Fibroblast of the aortic adventitia (primary cell): ENCODE measurements at places on chromosomes 7 and 10.
A peak's percentile ranks its signal among the peaks of the same experiment; 100 is the strongest.

DNA sequence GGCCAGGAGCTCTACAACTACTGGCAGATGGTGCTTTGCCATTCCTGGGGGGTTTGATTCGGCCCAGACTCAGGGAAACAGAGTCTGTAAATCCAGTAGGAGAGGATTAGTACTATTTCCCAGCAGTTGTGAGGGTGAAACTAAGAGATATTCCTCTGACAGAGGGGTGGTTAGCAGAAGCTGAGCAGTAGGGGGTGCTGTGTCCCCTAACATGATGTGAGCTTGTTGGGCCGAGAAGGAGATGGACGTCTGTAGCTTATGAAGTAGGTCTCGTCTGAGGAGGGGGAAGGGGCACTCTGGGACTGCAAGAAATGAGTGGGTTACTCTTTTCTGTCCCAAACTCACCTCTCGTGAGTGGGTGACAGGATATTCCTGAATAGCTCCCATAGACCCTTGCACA lies 179.2 kb upstream of the MBL2 start:
- peak; percentile 35 for DNase-seq

GRCh38 chr7:135499818-135500217 lies 10.1 kb downstream of the CNOT4 start:
- DNase-seq = peak; percentile 29

DNA sequence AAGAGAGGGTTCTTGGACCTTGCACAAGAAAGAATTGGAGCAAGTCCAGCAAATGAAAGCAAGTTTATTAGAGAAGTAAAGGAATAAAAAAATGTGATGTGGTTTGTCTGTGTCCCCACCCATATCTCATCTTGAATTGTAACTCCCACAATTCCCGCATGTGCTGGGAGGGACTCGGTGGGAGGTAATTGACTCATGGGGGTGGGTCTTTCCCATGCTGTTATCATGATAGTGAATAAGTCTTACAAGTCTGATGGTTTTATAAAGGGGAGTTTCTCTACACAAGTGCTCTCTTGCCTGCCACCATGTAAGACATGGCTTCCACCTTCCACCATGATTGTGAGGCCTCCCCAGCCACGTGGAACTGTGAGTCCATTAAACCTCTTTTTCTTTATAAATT lies 39.2 kb upstream of the FZD9 start:
- DNase-seq = no peak

GRCh38 chr7:6382817-6383216 lies 64.9 kb downstream of the DAGLB start:
- peak; percentile 50 for DNase-seq

DNA sequence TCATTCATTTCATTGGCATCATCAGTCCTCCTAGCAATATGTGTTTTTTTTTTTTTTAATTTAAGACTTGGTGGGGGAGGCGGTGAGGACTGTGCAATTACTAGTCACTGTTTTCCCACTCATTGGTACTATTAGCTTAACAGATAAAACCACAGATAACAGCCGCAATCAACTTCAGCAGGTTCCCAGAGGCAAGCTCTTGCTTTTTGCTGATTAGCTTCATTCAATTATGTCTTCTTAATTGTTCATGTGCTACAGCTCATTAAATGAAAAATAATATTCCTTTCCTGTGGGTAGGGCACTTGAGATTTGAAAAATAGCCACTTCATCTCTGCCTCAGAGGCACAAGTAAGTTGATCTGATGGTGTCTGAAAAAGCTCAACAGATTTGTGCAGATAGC lies 215.5 kb downstream of the PCDH15 start:
- DNase-seq = no peak

DNA sequence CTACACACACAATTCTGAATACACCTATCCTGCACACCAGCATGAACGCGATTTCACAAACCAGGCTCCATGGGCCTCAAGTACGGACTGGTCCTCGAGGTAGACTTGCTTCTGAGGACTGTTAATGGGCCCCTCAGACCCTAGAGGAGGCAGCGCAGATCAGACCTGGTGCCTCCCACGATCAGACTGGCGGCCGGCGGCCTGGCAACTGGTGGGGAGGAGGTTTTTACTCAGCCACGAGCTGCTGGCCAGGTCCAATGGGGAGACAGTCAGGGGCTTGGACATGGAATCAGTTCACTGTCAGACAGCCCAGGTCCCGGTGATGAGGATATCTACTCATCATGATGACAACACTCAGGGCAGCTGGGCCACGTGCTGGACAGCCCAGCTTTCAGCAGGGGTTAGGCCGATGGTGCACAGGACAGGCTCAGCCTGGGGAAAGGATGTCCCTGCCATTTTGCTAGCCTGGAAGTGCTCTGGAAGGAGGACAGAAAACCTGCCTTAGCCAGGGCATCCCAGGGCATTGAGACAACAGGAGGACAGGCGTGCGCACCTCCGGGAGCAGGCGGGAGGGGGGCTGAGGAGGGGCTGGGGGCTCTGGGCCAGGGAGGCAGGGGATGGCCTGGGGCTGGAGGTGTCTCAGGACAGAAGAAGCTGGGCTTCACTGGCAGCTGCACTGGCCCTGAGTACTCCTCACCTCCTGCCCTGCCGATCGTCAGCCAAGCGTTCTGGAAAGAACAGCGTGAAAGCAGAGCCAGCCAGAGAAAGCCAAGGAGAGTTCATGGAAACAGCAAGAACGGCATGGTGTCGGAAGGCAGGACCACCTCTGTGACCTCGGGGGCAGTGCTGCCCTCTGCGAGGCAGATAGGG lies 48.0 kb upstream of the RASGEF1A start:
- DNase-seq = no peak

- DNase-seq = peak; percentile 36
Observed at GRCh38 chr10:63438506-63439498, 27.0 kb downstream of the JMJD1C start.
